Bronchial epithelial cell (primary cell): ENCODE measurements at places on chromosomes 5 and 9. TPM values are rescaled to one million over a fixed set of nuclear protein-coding genes. Genes with fewer than 3 reads are reported as not detected.

GRCh38 chr5:111703662-111704061 is 53.3 kb downstream of the NREP start:
- no peak for DNase-seq

DNA sequence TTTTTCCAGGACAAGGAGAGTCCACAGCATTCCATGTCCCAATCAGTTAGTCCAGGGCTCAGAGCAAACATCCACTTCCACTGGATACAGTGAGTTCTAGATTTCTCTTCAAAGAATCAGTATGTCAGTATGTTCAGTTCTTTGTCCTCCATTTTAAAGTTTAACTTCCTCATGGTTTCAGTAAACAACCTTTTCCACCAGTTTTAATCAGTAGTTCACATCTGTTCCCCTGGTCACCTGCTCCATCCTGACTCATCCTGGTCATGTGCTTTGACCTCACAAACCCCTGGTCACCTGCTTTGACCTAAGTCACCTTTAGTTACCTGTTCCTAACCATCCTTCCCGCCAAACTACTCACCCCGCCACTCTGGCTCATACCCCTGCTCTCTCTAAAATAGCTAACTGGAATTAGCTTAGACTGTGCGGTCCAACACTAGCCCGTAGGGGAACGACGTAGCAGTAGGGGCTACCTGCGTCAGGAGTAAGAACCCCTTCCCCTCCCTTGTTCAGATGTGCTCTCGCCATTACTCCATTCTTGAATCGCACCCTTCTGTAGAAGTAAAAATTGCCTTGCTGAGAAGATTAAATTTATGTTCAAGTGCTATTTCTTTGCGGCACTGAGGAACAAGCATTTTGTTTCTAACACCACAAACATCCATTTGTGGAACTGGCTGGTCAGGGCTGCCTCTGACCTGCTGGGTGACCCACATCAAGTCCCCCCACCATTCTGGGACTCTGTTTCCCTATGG is 5.5 kb downstream of the ENG start:
- DNase-seq, result no peak

GRCh38 chr9:8706531-8706930 is 907.0 kb upstream of the DMAC1 start:
- no peak for DNase-seq

GRCh38 chr5:98072921-98073320 is 700.5 kb upstream of the RGMB start:
- DNase-seq, result no peak

Gene INSL6
- total RNA-seq, result not detected in 2 replicates

Gene CSF1R
- total RNA-seq, result not detected in 2 replicates

Gene TENT4A
- total RNA-seq, result 6.8 and 7.9 TPM in 2 replicates

Gene MSH3
- 11.1 and 11.8 TPM in 2 replicates for total RNA-seq
